ENCODE measurements at places on chromosomes 7 and 10.

- no peak for DNase-seq
Measured at GRCh38 chr10:130341356-130341755, 205.2 kb downstream of the GLRX3 start.

- DNase-seq: peak; percentile 3
Measured at GRCh38 chr10:92627845-92628480, 35.0 kb downstream of the KIF11 start.

DNA sequence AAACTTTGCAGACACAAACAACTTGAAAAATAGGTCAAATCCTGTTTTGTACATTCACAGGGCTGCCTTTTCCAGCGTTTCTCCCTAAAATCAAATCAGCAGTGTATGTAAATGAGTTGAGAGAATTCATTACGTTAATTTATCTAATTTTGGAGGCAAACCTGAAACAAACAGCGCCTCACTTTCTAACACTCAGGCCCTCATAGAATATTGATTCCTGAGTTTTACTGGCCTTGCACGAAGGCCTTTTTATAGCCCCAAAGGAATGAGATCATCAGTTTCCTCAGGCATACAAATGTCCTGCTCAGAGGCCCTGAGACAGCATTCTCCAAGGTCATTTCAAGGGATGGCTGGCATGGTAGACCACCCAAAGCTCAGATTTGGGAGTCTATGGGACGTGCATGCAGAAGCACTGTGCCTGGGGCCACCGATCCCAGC, 131.7 kb upstream of the CHST15 start:
- DNase-seq: no peak

DNA sequence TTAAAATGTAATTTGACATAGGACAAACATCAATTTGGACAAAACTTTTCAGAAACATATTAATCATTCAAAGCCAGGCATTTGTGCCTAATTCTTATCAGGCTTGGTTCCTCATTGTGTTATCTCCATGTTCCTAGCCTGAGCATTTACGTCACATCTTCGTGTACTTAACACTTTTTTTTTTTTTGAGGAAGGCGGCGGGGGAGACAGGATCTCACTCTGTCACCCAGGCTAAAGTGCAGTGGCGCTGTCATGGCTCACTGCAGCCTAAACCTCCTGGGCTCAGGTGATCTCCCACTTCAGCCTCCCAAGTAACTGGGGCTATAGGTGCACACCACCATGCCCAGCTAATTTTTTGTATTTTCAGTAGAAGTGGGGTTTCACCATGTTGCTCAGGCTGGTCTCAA, 19.8 kb downstream of the HNRNPA2B1 start:
- no peak for DNase-seq

- DNase-seq: no peak
Measured at GRCh38 chr10:102997998-102998397, 79.9 kb downstream of the CNNM2 start.

DNA sequence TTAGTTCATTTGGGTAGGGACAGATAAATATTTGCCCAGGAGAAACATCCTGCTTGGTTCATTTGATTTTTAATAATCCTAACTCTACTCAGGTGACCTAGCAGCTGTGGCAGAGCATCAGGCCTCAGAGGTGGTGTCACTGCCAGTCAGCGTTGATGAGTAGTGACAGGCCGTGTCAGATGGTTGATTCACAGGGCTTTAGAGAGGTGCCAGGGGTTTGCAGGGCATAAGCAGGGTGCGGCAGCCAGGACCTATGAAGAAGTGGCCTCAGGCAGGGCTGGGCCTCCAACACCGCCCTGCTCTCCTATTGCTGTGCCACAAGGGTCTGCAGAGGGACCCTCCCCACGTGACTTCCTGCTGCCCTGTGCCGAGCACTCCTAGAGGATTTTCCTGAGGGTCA, 128.1 kb downstream of the HECW1 start:
- DNase-seq: no peak

DNA sequence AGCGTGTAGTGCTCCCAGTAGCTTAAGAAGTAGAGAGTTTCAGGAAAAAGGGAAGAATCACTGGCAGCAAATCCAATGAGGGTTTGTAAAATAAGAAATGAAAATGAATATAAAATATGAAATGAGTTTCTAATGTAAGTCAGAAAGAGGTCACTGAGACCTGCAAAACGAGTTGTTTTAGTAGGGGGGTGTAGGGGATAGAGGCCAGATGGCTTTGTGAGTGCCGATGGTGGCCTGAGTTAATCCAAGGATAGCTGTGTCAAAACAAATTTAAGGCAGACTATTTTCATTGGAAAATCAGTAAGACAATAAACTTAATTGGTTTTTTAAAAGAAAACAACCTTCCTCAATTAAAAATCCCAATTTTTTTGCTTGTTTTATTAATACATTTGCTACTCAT, 745 bp upstream of the ASB15 start:
- DNase-seq: no peak

GRCh38 chr10:97781618-97782331, 10.0 kb upstream of the SFRP5 start:
- no peak for DNase-seq

DNA sequence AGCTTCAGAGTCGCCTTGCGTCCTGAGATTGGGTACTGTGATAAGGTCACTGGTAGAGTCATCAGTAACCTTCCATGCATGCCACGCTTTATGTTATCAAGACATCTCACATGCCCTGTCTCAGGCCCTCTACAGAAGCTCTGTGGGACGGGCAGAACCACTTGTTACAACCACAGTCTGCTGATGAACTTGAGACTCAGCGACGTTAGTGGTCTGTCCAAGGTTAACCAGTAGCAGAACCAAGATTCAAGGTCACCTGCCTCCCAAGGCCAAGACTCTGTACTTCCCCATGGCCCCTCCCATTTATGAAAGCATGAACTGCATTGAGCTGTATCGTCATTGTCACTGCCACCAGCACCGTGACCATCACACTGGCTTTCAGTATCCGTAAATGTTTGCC, 15.0 kb downstream of the IQCE start:
- no peak for DNase-seq

- peak; percentile 22 for DNase-seq
Measured at GRCh38 chr10:68155615-68156210, 46.4 kb downstream of the MYPN start.

DNA sequence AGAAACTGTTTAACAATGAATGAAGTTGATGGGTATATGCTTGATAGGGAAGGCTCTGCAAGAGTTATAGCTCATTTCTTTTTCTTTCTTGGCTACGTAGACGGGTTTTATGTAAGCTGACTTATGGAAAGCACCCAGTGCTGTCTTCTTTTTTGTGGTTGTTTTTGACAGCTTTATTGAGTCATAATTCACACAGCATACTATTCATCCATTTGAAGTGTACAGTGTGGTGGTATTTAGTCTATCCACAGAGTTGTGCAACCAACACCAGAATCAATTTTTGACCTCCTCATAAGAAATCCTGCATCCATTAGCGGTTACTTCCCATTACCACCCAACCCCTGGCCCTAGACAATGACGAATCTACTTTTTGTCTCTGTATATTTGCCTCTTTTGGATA, 240.6 kb upstream of the KIAA1217 start:
- DNase-seq: peak; percentile 90

- DNase-seq: no peak
Measured at GRCh38 chr7:156020566-156020965, 208.3 kb upstream of the SHH start.

DNA sequence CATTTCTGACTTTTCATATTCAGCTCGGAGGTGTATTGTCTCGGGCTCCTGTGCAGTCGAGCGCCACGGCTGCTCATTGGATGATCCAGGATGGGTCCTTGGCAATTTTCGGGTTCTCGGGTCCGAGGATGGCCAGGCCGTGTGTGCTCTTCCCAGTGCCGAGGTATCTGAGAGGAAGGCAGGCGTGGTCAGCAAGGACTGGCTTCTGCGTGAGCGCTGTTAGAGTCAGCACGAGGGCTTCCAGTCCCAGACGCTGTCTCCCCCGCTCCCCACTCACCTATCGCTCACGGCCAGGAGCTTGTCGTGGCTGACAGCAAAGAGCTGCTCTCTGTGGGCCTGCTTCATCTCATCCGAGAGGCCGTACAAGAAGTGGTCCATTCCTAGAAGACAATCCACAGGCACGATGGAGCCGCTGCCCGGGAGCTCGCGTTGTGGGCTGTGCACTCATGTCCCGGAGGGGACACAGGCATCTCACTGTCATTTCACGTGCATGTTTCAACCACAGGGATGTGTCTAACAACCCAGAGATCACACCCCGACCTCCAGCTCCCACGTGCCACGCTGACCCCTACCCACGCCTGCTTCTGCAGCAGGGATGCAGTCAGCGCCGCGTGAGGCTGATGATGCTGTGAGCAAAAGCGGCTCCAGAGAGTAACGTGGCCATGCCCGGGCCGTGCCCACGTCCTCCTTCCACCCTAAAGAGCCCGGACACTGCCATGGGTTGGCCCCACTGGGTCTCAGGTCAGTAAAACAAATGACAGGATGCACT, 34.4 kb downstream of the PITRM1 start:
- no peak for DNase-seq

- no peak for DNase-seq
Measured at GRCh38 chr10:42938351-42938750, 138.5 kb upstream of the RET start.

DNA sequence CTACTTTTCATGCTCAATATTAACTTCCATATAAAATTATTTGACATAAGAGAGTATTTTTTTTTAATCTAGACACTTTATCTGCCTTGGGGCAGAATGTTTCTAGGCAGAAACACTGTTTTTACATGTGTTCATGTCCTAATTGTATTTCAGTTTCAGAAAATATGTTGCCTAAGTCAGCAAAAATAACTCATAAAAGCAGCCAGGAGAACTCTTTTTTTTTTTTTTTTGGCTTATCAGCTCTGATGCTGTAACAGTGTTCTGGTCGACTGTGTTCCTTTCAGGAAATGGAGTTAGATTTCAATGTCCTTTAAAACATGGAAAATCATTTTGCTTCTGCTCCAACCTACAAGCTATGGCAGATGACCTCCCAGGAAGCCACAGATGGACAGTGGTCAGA, 63.2 kb upstream of the OPALIN start:
- no peak for DNase-seq

DNA sequence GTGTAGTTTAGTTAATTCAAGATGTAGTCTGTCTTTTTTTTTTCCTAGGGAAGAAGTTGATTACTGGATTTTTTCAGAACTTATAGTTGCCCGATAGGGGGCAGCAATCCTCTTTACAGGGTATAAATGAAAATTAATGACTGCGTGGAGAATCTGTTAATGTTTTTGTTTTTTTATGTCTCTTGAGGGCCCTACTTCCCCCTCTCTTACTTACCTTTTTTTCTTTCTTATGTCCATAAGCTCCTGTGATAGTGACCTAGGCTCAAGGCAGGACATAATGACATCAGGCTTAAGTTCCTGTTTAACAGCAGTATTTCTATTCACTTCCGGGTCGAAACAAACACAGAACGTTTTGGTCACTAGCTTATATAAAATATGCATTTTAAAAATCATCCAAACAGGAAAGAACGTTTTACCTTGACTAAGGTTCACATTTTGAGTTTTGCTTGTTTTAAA, 18.8 kb downstream of the CDC123 start:
- peak; percentile 70 for DNase-seq

DNA sequence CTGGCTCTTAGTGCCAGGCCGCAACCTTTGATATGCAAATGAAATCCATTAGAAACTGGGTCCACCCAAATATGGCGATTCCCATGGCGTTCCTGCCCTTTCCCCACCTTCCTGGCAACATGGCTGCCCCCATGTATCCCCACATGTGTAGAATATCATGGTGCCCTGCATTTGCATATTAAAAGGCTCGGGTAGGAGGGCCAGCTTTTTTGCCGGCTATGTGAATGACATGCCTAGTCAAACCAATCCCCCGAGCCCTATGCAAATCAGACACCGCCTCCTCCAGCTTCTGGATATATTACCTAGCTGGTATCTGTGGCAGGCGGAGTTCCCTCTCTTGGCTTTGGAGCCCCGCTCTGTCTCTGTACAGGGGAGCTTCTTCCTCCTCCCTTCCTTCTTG, 18.3 kb downstream of the MMS19 start:
- DNase-seq: no peak

- DNase-seq: no peak
Measured at GRCh38 chr10:47022311-47023131, 111.3 kb downstream of the PTPN20 start.

DNA sequence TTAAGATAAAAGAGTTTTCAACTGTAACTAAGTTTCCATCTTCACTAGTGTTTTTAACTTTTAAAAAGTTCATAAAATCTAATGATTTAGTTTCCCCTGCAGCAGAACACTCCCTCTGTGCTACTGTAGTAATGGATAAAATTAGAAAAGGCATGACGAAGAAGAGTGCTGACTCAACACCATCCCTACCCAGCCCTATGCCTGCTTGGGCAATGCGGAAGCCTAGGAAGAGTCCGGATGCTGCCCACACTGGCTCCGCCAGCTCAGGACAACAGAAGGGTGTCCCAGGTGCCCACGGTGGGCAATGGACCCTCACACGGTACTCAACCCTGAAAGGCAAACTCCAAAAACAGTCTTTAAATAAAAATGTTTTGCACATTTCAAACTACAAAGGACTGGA, 118.2 kb downstream of the LARP4B start:
- DNase-seq: no peak

GRCh38 chr10:126519185-126519584, 130.9 kb upstream of the ADAM12 start:
- no peak for DNase-seq

DNA sequence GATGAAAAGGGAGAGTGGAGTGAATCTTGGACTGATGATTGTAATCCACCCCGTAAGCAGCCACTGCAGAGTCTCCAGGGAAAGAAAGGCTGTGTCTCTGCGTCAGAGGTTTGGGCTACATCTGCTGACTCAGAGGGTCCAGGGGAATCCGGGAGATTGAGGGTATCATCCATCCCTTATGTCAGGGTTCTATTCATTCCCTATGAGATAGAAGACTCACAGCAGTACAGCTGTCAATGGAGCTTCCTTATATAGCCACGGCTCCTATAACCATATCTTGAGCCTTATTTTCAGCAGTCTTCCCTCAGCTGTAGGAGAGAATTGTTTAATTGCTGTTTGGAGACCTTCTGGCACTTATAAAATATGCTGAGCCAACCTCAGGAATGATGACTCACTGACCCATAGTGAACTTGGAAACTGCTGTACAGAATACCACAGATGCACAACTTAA, 558.2 kb upstream of the PFKP start:
- DNase-seq: peak; percentile 94

- DNase-seq: peak; percentile 22
Measured at GRCh38 chr7:16708511-16708910, 45.0 kb upstream of the TSPAN13 start.

GRCh38 chr7:132735476-132735875, 159.2 kb upstream of the PLXNA4 start:
- DNase-seq: no peak

- DNase-seq: peak; percentile 8
Measured at GRCh38 chr10:93222211-93222754, 148.6 kb downstream of the CYP26A1 start.

DNA sequence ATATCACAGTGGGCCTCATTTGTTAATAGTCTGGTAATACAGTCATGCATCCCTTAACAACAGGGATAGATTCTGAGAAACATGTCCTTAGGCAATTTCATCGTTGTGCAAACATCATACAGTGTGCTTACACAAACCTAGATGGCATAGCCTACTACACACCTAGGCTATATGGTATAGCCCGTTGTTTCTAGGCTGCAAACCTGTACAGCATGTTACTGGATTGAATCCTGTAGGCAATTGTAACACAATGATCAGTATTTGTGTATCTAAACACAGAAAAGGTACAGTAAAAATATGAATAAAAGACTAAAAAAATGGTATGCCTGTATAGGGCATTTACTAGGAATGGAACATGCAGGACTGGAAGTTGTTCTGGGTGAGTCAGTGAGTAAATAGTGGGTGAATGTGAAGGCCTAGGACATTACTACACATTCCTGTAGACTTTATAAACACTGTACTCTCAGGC, 12.0 kb upstream of the RHOBTB1 start:
- DNase-seq: peak; percentile 70
